CD4-positive, alpha-beta T cell treated with Interleukin-1 beta for 1 hour (primary cell): ENCODE measurements at places on chromosomes 16 and 17.

- peak; percentile 59 for DNase-seq
Measured at GRCh38 chr17:78484271-78485246, 92.6 kb downstream of the DNAH17 start.

- peak; percentile 76 for DNase-seq
Measured at GRCh38 chr17:48593840-48594537, 410 bp upstream of the HOXB5 start.

GRCh38 chr17:1724351-1724868 lies at the start of gene WDR81:
WDR81 (plus strand) TSS chr17:1724704; CDS start chr17:1724960, 256 bp downstream.
- DNase-seq: peak; percentile 85

- no peak for DNase-seq
Measured at GRCh38 chr16:80375973-80376372, 164.8 kb upstream of the DYNLRB2 start.

DNA sequence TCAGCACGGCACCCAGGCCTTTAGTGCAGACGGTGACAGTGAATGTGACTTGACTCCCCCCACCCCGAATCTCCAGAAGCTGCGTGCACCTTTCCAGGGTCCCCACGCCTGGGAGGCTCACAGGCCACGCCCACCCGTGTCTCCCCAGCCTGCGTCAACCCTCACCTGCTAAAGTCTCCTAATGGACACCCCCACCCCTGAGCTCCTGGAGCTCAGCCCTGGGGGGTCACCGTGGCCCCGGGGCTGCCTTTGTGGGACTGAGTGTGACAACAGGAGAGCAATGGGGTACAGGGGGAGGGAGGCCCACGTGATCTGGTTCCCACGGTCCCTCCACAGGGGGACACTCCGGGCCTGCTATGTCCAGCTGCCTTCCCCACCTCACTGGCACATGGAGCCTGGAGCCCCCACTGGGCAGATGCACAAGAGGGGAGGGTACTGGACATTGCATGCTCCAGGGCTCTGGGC lies 7.4 kb upstream of the FASN start:
- DNase-seq: no peak

GRCh38 chr16:24074574-24074973 lies 181.6 kb upstream of the CACNG3 start:
- DNase-seq: no peak

GRCh38 chr17:50210240-50211225 lies 9.1 kb upstream of the COL1A1 start:
- no peak for DNase-seq

GRCh38 chr16:80620736-80621605 lies 80.2 kb downstream of the DYNLRB2 start:
- DNase-seq: no peak

DNA sequence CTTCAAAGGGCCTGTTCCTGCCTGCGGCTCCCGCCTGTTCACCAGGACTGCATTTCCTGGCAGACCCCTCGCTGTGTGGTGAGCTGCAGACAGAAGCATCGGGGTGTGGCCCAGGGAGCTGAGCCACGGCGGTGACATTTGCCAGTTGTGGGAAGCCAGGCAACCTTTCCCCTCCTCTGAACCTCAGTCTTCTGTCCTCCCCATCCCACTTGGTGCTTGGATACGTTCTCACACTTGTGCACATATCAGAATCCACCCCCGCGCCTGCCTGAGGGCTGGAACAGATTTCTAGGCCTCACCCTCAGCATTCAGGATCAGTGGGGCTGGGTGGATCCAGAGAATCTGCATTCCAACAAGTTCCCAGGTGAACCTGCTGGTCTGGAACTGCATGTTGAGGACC lies 63.5 kb downstream of the CRISPLD2 start:
- no peak for DNase-seq

DNA sequence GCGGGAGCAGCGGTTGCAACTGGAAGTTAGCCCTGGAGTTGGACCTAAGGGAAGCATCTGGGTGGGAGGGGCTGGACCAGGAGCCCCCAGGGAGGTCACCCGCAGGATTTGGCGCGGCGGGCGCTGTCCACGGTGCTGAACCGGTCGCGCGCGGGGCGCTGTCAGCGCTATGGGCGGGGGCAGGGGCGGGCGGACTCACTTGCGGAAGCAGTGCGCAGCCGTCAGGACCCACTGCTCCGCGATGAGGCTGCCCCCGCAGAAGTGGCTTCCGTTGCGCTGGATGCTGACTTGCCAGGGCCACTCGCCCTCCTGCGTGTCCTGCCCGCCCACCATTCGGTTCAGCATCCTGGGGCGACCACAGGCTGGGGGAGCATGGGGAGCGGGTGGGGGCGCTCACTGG lies 4.5 kb downstream of the PRSS27 start:
- DNase-seq: peak; percentile 84

DNA sequence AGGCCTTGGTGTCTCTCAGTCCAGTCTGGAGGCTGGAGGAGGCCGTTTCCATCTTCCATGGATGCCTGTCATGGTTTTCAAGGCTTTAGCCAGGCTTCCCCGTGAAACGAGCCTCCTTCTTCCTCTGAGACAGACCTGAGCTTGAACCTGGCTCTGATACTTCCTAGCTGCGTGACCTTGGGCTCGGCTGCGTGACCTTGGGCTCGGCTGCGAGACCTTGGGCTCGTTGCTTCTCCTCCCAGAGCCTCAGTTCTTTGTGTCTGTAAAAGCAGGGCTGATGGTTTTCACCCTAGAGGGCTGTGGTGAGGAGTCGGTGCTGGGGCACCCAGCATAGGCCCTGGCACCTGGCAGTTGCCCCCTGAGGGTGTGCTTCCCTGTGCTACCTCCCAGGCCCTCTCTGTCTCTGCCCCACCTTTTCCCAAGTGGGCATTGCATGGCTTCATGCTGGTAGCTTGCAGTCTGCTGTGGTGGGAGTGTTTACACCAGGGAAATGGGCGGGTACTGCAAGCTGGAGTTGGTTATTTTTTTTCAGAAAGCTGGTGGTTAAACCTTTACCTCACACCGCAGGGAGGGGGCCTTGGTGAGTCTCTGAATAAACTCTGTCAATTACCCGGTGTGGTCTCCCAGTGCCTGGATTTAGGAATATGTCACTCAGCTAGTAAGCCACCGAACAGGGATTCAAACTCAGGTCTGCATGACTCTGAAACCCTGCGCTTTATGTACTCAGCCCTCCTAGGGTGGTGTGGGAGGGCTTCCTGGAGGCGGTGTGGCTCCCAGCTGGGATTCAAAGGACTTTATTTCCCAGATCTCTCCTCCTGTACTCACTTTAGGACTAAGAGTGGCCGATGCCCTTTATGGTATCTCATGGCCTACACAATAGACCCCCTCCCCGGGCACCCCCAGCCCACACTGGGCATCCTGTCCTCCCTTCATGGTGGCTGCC lies 129.0 kb upstream of the CIBAR2 start:
- no peak for DNase-seq

GRCh38 chr17:40580140-40580539 lies 14.9 kb upstream of the CCR7 start:
- DNase-seq: no peak

DNA sequence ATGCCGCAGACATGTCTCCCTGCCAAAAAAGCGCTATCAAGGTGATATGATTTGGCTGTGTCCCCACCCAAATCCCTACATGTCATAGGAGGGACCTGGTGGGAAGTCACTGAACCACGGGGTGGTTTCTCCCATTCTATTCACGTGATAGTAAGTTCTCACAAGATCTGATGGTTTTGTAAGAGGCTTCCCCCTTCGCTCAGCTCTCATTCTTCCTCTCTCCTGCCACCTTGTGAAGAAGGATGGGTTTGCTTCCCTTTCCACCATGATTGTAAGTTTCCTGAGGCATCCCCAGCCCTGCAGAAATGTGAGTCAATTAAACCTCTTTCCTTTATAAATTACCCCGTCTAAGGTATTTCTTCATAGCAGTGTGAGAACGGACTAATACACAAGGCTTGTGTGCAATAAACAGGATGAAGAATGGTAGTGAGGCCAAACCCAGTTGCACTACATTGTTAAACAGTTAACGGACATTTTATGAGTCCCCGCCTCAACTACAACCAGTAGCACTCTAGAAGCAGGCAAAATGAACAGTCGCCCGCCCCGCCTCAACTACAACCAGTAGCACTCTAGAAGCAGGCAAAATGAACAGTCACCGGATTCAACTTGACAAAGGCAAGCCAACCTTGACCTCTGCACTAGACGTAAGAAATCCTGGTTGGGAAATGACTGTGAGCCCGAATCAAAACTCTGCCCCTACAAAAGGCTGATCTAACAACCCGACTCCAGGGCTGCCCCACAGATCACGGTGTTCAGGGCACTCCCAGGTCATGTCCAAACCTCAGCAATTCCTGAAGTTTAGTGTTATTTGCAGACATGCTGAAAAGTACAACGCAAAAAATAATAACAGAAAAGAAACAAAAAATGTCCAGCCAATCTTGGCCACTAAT lies 26.3 kb downstream of the VPS53 start:
- peak; percentile 11 for DNase-seq

DNA sequence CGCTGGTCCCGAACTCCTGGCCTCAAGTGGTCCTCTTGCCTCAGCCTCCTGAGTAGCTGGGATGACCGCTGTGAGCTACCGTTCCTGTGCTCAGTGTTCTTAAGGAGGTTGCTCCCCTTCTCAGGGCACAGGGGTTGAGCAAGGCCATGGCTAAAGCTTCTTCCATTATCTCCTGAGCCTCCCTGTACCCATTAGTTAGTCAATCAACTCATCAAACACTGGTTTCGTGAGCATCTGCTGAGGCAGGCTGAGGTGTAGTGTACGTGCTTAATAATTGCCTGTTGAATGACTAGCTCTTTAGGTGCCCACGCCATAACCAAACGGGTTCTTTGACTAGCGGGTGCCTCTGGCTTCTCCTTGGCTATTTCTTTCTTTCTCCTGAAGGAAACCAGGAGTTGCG lies 11.7 kb downstream of the SGCA start:
- DNase-seq: no peak

- no peak for DNase-seq
Measured at GRCh38 chr17:32807577-32807976, 69.3 kb downstream of the MYO1D start.

DNA sequence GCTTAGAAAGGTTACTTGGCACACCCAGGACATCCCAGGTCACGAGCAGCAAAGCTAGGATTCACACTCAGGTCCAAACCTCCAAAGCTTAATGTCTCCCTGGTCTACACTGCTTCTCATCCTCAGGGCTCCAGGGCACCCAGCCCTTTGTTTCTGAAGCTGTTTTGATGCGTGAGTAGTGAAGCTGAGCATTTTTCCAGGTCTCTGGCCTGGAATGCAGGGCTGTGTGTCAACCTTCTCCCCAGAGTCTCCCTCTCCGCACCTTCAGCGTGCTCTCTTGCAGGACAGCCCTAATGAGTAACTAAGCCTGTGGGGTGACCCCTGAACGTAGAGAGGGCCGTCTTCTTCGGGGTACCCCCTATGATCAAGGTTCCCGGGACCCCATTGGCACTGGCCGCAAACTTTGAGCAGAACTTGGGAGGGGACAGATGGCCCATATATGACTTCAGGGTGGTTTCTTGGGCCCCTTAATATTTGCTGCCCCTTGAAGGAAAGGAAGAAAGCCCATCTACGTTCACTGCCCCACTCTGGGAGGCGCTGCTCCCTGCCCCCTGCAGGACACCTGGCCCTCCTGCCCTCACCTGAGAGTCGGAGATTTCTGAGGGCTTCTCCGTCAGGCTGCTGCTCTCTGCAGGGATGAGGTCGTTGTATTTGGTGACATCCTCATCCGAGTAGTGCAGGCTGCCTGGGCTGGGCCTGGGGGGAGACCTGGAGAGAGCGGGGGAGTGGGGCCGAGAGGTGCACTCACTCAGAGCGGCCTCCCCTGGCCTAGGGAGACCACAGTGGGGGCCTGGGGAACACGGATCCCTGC lies 36.4 kb upstream of the CDC42EP4 start:
- DNase-seq: no peak

DNA sequence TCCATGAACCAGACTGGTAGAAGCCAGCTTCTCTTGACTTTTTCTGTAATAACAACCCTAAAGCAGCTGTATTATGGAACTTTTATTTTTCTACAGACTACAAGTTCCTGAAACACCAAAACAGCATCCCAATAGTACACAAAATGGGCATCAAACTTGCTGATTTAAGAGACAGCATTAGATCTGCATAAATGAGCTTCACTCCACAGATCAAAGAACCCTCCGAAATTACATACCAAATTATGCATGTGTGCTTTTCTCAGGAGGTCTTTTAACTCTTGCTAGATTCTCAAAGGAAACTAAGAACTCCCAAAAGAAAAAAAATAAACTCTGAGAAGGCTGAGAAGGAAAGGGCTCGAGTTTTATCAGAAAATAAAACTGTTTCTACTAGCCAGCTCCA lies 12.3 kb downstream of the UBE2G1 start:
- no peak for DNase-seq

GRCh38 chr16:82093666-82094300 lies 58.7 kb downstream of the HSD17B2 start:
- no peak for DNase-seq

- DNase-seq: no peak
Measured at GRCh38 chr17:50893183-50893993, 27.2 kb upstream of the TOB1 start.

- no peak for DNase-seq
Measured at GRCh38 chr17:47692137-47692894, 1.6 kb upstream of the TBKBP1 start.

DNA sequence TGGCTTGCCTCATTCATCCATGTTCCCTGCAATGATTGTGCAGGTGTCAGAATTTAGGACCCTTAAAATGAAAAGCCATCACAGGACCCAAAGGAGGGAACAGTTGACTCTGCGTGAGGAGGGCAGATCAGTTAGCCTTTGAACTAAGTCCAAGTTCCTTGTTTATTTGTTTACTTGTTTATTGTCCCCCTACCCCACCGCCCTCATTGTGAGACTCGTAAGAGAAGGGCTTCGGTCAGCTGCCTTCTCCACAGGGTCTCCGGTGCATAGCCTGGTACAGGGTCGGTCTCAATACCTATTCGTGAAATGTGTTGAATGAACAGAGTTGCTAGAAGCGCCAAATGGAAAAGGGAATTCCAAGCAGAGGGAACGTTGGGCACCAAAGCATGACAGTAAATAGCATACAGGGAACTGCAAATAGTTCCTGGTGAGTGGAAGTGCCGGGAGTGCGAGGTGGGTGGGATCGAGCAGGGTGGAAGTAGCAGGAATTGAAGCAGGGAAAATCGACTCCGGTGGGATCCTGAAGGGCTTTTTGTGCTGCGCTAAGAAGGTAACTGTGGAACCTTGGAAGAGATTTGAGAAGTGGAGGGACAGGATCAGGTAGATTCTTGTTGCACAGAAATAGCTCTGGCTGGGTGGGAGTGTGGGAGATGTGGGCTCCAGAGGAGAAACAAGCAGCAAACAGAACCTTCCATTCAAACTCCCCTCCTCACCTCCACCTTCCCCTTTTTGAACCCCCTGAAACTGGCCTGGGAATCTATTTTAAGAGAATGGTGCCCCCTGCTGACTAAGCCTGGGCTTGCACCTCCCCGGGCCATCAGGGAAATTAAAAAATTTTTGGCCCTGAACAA lies 12.7 kb downstream of the SLC35B1 start:
- DNase-seq: peak; percentile 76

- peak; percentile 10 for DNase-seq
Measured at GRCh38 chr17:41863074-41863848, 2.0 kb downstream of the KLHL11 start.

- DNase-seq: no peak
Measured at GRCh38 chr17:3626831-3627768, 8.9 kb downstream of the SHPK start.

GRCh38 chr17:45383003-45383402 lies 49.7 kb downstream of the ARHGAP27 start:
- no peak for DNase-seq

- DNase-seq: no peak
Measured at GRCh38 chr17:63500543-63501390, 22.4 kb upstream of the KCNH6 start.
